GM23338 (cell line): ENCODE measurements at places on chromosomes 7 and 10. TPM values are rescaled to one million over a fixed set of nuclear protein-coding genes. Genes with fewer than 3 reads are reported as not detected.

DNA sequence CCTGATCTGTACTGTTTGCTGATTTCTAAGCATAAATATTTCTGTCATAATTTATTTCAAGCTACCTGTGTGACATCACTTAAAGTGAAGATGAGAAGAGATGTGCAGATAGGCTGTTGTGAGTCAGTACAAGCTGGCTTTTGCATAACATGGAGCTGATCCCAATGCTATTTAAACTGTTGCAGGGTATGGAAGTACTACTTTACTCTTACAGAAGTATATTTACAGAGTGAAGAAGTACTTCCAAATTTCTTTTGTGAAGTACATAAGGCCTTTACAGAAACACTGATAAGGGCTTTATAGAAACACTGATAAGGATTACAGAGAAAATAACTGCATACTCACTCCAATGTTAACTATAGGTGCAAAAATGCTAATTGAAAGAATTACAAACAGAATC lies 911.6 kb downstream of the LRMDA start:
- DNase-seq: no peak

GRCh38 chr10:75294866-75295701 lies 59.3 kb upstream of the COMTD1 start:
- DNase-seq: peak; percentile 76

- no peak for DNase-seq
Measured at GRCh38 chr10:117439243-117439912, 64.1 kb upstream of the PDZD8 start.

DNA sequence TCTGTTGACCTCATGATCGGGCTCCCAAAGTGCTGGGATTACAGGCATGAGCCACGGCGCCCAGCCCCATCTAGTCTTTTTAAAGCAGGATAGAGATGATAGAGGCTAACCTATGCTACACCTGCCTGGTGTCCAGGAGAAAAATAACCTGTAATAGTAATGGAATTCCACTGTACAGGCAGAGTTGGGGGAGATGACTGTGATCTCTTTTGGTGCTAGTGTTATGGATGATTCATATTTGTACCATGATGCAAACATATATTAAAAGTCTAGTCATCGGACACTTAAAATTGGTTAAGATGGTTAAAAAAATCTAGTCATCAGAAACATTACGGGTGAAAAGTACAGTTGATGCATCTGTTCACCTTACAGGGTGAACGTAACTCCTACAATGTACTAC lies 6.1 kb upstream of the SAR1A start:
- no peak for DNase-seq

The UBTD1 gene
- 21.5 and 29.0 TPM in 2 replicates for total RNA-seq

The COL17A1 gene
- total RNA-seq: 0.04 and 1.3 TPM in 2 replicates

The TAF3 gene
- 5.6 and 6.4 TPM in 2 replicates for total RNA-seq

DNA sequence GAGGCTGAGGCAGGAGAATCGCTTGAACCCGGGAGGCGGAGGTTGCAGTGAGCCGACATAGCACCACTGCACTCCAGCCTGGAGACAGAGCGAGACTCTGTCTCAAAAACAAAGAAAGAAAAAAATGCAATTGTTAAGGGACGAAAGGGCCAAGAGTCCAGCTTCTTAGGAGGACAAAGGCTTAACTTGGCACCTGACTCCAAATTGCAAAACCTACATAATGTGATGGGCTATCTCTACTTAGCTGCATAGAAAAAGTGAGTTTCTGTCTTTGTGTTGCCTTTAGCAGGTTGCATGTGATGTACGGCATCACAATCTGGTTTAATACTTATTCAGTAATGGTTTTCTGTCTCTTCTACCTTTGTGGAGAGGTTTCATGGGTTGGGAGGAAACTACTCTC lies 8.6 kb upstream of the MYO1G start:
- DNase-seq: no peak

GRCh38 chr7:25706764-25707163 lies 445.2 kb upstream of the NFE2L3 start:
- no peak for DNase-seq

DNA sequence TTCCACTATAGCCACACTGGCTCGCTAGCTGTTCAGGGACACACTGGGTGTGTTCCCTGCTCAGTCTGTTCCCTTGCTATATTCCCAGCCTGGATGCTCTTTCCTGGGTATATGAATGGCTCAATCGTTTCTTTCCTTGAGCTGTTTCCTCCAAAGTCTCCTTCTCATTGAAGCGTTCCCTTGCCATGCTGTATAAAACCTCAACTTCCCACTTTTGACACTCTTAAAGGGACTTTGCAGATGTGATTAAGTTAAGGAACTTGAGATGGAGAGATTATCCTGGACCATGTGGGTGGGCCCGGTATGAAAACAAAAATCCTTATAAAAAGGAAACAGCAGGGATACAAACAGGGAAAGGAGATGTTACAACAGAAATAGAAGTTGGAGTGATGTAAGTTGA lies 973.1 kb downstream of the LRMDA start:
- no peak for DNase-seq

DNA sequence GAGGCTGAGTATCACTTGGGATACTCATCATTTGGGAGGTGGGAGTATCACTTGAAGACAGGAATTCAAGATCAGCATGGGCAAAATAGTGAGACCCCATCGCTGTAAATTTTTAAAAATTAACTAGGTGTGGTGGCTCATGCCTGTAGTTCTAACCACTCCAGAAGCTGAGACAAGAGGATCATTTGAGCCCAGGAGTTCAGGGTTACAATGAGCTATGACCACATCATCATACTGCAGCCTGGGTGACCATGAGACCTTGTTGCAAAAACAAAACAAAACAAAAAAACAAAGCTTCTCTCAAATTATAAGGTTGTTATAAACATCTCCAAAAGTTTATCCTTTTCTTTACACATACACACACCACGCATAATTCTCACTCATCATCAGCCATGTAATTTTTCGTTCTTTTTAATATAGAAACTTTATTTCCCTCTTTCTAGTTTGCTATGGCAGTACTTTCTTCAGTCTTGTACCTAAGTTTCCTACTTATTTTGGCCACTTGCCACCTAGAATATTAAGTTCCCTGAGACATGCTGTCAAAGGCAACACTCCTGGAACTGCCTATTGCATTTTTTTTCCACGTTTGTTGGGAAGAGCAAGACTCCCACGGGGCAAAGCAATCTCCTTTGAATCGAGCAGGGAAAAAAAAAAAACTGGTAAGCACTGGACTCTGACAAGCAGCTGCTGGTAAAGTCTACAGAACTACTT lies 37.1 kb downstream of the SKIDA1 start:
- no peak for DNase-seq
